ENCODE measurements at places on chromosomes 6 and 20. TPM values are rescaled to one million over a fixed set of nuclear protein-coding genes. Genes with fewer than 3 reads are reported as not detected.
A peak's percentile ranks its signal among the peaks of the same experiment; 100 is the strongest.

DNA sequence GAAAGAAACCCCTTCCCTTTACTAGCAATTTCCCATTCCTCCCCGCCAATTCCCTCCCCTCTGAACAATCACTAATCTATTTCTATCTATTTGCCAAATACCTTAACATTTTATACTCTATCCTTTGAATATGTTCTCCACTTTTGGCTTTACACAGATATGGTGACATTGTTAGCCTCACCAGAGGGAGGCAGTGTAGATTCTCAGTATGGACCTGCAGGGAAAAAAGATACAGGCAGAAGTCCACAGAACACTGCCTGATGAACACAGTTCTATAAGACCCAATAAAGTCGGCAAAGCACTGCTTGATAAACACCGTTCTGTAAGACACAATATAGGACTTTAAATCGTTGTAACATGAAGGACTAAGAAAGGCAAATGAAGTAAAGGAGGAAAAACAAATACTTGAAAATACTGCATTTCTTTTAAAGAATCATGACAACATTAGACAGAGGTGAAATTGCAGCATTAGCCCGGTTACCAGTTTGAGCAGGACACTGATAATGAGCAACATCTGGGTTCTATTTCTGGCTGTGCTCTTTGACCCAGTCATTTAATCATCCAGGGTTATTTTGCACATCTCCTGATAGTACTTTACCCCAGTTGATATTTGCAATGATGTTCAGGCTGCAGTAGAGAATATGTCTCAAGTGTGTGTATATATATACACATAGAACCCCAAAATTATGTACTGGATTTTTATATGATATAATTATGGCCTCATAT lies 296.8 kb downstream of the UTRN start:
- peak; percentile 41 for DNase-seq

DNA sequence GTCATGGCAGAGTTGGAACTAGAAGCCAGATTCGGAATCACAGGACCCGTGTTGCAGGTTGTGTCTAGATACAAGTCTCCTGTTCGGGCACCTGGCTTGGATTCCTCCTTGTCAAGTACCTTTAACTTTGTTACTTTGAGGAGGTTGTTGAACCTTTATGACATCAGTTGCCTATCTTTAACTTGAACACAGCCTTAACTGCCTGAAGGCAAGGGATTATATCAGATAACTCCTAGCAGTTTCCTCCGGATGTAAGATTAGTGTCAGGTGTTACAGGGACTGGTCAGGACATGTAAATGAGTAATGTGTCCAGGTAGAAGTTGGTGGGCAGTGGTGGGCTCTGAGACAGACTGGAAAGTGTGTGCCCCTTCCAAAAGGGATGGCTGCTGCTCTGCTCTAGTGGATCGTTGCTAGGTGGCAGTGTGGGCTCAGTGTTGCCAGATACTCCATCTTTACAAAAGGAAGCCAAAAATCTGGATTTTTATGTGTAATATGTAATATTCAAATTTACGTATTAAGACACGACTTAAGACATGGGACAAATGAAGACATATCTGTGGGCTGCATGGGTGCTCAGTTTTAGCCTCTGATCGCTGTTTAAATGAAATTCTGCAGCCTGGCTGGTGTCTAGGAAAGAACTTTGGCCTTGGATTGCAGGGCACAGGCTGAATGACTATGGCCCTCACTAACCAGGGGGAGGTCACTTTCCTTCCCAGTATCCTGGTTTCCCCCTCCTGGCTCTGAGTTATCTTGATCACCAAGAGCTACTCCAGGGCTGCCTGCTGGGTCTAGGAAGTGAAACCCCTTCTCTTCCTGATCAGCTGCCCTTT lies 27.1 kb downstream of the CHMP4B start:
- DNase-seq = no peak

- no peak for DNase-seq
Observed at GRCh38 chr20:41307021-41307420, 10.5 kb downstream of the ZHX3 start.

Gene ADGRF4
- not detected for total RNA-seq

GRCh38 chr6:16481697-16482399 lies 243.5 kb downstream of the GMPR start:
- peak; percentile 68 for DNase-seq

Gene GSTA2
- not detected for total RNA-seq

GRCh38 chr20:1945134-1945618 lies 48.7 kb downstream of the PDYN start:
- no peak for DNase-seq

Gene GNRH2
- total RNA-seq = 1.9 TPM

All from naive thymus-derived CD8-positive, alpha-beta T cell (primary cell).